ENCODE measurements at places on chromosomes 5 and 9.

GRCh38 chr5:115490596-115490995, 54.0 kb downstream of the FEM1C start:
- no peak for DNase-seq

GRCh38 chr5:151617383-151617840, 26.3 kb upstream of the FAT2 start:
- no peak for DNase-seq

DNA sequence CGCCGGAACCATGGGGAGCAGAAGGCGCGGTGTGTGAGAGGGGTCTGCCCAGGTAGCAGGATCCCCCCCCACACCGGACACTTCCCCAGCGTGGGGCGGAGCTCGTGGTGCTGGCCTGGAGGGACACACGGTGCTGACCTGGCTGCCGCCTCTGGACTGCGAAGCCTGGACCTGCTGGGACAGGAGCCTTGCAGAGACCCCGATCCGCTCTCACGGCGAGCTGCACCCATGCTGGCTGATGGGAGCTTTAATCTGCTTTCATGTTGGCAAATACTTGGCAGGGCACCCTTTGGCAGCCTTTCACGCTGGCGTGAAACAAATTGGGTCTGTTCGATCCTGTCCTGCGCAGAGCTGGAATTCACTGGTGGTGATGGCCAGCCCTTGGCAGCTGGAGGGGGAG, 7.4 kb downstream of the NKD2 start:
- no peak for DNase-seq

- DNase-seq, result no peak
Observed at GRCh38 chr9:127253446-127253845, 11.1 kb upstream of the GARNL3 start.

GRCh38 chr9:134029248-134030226, 4.3 kb downstream of the BRD3OS start:
- no peak for DNase-seq

DNA sequence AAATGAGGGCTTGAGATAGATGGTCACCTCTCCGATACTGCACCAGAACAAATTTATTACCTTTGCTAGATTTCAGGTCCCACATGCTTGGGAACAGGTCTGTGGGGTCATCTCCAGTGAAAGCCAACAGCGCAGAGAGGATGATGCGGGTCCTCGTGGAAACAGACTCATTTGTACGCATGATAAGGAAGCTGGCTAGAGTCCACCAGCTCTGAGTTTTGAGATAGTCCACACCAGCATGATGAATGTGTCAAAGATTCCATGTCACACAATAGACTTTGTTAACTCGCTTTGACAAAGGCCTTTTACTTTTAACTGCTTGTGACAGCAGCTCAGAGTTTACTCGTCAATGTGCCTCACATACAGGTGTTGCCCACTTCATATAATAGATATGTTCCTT, 105.4 kb upstream of the TBCA start:
- DNase-seq, result no peak

DNA sequence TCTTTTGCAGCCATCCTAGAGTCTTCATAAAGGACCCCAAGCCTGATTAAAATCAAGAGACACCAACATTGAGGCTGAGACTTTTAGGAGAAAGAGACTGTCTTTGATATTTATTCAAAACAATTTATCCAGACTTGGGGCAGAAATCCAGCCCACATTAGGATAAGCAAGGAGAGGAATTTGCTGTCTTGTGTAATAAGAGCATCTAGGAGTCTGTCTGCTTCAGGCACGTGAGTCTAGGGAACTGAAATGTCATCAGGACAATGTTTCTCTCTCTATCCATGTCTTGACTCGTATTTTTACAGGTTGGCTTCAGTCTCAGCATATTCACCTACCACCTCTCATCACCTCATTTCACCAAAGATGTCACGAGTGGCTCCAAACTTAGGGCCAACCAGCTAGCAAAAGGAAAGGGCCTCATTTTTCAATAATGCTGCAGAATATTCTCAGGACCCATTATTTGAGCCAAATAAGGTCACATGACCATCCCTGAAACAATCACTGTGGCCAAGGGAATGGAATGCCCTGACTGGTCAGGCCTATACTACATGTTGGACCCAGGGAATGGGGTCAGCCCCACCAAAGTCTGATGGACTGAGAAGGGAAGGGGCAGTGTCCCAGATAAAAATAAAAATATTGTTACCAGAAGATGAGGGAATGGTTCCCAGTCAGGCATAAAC, 70.3 kb upstream of the SAP30L start:
- no peak for DNase-seq

- DNase-seq, result no peak
Observed at GRCh38 chr5:67085616-67086015, 111.0 kb downstream of the CD180 start.

GRCh38 chr5:16552666-16553343, 64.0 kb downstream of the RETREG1 start:
- DNase-seq, result peak; percentile 49

GRCh38 chr9:113587471-113588031, 124.0 kb downstream of the RGS3 start:
- DNase-seq, result no peak

GRCh38 chr9:93587284-93587650, 10.9 kb downstream of the PHF2 start:
- no peak for DNase-seq

GRCh38 chr5:158922263-158922592, 177.5 kb downstream of the EBF1 start:
- DNase-seq, result no peak

DNA sequence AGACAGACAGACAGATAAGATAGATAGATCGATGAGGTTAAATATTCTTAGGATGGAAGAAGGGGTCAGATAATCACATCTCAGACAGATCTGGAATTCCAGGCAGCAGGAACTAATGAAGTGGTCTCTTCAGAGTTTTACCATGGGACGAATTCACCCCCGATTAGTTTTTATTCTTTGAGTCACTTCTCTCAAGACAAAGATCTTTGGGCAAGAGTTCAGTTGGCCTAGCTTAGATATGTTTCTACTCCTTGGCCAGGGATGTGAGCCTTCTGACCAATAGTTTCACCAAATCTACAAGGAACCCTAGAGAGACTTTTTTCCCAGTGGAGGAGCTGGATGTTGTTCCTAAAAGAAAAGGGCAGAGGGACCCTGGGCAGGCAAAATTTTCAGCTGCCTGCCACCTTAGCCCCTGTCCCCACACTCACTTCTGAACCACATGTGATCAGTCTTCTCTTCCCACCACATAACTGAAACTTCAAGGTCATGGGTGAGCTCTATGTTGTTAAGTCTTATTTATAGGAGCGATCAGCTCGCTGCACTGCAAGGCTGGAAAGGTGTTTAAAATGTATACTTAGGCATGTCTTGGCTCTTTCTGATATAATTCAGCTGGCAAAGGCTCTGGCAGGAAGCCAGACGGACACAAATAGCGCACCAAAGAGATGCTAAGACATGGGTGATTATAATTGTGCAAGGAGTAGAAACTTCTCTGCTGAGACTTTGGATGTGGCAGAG, 132.9 kb downstream of the PALM2AKAP2 start:
- DNase-seq, result no peak

GRCh38 chr5:32109236-32109635, 64.9 kb downstream of the GOLPH3 start:
- DNase-seq, result no peak

GRCh38 chr5:10303699-10304170, 4.0 kb downstream of the CMBL start:
- DNase-seq, result no peak

DNA sequence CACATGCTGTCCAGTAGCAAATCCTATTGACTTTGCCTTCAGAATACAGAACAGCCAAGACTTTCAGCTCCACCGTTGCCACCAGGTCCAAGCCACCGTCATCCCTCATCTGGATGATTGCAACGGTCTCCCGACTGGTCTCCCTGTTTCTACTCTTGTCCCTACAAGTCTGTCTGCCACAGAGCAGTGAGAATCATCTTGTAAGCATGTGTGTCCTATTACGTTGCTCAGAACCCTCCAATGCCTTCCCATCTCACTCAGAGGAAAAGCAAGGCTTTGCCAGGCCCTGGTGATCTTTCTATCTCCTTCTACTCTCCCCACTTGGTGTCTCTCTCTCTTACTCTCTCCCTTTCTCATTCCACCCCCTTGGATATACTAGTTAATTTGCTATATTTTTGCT, 76.7 kb upstream of the GDNF start:
- no peak for DNase-seq

- no peak for DNase-seq
Observed at GRCh38 chr5:8615142-8615858, 746.4 kb downstream of the MTRR start.

DNA sequence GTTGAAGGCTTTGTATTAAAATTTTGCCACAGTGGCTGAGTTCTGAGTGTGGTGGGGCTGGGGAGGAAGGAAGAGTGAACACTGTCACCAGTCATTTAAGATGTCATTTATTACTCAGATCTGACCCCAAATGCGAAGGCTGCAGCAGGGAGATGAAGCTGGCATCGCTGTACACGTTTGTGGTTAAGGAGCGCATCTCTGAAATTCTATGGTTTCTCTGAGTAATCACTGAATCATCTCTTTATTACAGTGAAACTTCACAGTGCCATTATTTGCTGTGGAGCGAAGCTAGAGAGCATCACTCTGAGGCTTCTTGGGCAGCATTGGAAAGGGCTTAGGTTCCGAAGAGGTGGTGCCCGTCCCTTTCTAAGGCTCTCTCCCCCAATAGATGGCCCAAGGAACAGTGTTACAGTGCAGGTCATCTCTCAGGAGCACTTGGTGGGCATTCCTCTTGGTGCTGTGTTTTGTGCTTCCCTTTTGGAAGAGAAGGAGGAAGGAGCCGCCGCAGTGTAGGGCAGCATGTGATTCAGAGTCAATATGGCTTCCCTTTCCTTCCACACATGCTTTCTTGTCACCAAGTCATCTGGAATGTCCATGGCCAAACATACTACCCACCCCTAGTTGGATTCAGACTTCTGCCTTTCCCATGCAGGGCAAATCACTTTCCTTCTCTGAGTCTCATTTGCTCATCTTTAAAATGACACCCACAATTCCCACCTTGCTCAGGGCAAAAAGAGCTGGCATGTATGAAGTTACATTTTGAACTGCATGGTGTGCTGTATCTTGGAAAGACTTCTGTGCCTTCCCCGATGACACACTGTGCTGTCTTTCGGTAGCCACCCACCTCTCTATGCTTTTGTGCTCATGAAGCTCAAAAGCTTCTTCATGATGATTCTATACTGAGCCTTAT, 9.3 kb upstream of the TEX48 start:
- peak; percentile 31 for DNase-seq

DNA sequence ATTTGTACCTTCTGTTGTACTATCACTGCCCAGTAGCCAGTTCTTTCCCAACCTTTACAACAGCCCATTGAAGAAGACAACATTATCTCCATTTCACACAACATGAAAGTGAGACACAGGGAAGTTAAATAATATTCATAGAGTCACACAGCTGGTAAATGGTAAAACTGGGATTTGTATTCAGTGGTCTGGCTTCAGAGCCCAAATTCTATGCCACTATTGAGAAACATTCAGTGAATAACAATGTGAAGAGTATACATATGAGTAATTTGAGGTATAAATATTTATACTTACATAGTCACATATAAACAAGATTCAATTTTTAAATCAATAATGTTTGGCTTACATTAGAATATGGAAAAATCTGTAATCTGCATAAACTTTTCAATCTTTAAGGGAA, 13.8 kb downstream of the SMIM15 start:
- DNase-seq, result no peak

DNA sequence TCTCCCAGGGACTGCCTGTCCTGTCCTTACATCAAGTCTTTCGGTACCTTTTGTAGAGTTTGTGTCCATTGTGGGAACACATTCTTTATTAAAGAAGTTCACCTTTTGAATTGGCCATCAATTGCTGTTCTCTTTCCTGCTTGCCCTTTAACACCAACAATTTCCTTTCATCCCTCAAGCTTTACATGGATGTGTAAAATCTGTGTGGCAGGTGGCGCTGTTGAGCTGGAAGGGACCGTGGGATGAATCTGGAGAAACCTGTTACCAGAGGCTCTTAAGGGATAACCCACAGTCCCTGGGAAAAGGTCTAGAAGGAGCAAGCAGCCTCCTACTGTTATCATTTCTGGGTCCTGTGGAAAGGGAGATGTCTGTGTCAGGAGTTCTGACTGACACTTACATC, 7.9 kb upstream of the ZFP62 start:
- DNase-seq, result peak; percentile 62

DNA sequence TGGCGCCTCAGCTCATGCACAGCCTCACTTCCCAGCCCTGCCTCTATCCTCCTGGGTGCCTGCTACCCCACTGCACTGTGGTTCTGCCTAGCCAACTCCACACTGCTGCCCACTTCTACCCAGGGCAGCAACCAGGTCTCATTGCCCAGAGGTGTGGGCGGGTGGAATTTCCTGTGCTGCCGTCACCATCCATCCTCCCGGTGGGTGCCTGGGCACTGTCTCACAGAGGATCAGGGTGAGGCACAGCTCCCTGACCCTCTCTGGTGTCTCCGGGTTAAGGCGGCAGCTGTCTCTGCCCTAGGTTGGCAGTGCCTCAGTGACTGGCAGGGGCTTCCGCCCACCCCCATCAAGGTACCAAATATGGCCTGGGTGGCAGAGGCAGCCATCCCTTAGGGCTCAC, 4.3 kb upstream of the MTMR12 start:
- DNase-seq, result no peak

GRCh38 chr9:33249983-33250382, 10.0 kb downstream of the SPINK4 start:
- no peak for DNase-seq

- DNase-seq, result no peak
Observed at GRCh38 chr5:102911973-102912372, 156.9 kb downstream of the PAM start.

- no peak for DNase-seq
Observed at GRCh38 chr5:55600497-55601203, 65.9 kb upstream of the PLPP1 start.

- DNase-seq, result no peak
Observed at GRCh38 chr5:132776938-132777208, 166 bp downstream of the SEPTIN8 start.

GRCh38 chr5:85488295-85488694, 1103.6 kb upstream of the EDIL3 start:
- DNase-seq, result no peak
